ENCODE measurements at places on chromosomes 3 and 15.

GRCh38 chr3:49006408-49007067, 653 bp upstream of the WDR6 start:
- DNase-seq, result no peak

GRCh38 chr15:76566276-76566675, 229.7 kb downstream of the ISL2 start:
- DNase-seq, result no peak

DNA sequence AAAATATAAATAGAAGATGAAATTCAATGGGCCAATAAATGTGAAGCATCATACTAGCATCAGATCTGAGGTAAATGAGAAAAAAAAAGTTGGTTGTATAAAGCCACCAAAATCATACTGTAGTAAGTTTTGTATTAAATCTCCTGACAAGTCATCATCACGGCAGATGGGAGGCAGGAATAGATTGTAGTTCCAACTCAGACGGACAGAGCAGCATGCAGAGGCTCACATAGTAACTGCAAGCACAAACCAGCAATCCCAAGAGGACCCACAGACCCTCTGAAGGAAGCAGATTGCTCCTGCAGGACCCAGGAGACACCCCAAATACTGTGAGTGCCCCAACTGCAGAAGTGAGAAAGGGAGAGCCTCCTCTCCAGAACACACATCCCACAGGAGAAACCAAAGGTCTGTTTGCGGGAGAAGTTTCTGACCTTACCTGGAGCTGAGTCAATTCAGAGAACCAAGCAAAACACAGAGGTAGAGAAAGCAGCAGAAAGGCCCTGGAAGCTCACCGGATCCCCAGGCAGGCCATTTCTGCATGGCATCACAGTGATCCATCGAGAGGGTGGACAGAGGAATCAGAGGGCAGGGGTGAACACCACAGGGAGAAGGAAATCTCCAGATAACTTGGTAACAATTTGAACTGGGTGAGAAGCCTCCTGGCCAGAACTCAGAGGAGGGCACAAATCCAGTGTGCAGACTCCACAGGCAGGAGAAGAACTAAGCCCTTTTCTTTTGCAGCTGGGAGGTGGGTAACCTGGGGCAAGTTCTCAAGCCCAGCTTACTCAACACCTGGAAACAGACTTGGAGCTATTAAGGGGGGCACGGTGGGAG, 141.6 kb upstream of the ARHGEF26 start:
- no peak for DNase-seq

DNA sequence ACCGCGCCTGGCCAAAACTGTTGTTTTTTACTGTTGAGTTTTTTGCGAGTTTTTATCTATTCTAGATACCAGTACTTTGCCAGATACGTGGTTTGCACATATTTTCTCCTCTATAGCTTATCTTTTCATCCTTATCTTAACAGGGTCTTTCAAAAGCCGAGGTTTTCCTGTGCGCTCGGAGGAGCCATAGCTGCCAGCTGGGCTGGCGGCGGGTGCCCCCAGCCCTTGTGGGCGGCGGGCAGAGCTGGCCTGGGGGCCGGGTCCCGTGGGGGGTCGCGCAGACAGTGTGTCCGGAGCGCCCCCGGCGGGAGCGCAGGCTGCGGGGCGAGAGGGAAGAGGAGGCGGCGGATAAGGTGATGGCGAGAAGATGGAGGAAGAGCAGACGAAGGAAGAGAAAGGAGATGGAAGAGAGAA, 11.1 kb upstream of the EIF4A2 start:
- no peak for DNase-seq

DNA sequence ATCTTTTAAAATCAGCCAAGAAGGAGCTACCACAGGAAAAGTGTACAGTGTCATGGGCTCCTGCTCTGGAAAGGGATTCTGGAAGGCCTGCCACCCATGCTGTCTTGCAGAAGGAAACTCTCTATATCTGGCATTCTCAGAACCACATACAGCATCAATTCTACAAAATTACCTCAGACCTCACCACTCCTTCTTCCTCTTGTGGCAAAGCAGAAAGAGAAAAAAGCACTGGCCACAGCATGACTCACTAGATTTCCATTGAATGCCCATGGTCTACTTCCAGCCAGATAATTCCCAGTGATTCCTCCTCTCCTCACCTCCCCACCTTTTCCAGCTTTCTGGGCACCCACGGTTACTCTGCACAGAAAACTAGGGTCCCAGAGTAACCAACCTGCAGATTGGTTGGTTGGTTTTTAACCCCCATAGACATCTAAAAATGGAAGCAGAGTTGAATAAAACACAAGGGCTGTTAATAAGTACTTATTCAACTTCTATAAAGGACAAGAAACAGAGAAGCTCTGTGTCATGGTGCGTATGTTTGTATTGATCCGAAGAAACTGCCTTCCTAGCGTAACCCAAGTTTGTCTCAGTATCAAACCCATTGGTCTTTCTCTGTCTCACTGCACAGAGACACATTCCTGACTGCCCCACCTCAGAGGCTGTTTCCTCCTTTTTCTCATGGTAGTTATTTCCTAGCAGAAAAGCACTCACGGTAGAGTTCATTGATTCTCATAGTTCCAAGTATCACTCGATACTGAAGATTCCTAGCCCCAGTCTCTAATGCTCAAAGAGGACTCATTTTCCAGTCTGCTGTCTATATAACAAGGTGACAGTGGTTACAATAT, 67.7 kb downstream of the LDHAL6B start:
- no peak for DNase-seq

GRCh38 chr3:182508919-182509711, 284.2 kb upstream of the ATP11B start:
- DNase-seq, result no peak

GRCh38 chr3:5186089-5186857, 1.2 kb upstream of the EDEM1 start:
- no peak for DNase-seq

DNA sequence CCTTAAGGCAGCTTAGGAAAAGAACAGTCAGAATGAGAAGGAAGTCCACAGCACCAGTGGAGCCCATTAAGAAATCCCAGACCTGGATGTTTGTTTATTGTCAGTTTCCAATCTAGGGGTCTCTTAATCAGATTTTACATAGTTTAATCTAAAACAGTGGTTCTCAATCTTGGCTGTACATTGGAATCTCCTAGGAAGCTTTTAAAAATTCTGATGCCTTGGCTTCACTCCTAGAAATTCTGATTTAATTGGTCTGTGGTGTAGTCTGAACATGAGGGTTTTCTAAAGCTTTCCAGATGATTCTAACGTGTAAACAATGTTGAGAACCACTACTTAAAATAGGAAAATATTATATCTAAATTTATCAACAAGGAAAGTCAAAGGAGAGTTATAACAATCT, 56.6 kb upstream of the SPRED1 start:
- DNase-seq, result no peak

GRCh38 chr15:58374147-58374546, 57.6 kb upstream of the LIPC start:
- DNase-seq, result no peak

GRCh38 chr3:154943981-154944380, 136.1 kb upstream of the MME start:
- DNase-seq, result no peak

DNA sequence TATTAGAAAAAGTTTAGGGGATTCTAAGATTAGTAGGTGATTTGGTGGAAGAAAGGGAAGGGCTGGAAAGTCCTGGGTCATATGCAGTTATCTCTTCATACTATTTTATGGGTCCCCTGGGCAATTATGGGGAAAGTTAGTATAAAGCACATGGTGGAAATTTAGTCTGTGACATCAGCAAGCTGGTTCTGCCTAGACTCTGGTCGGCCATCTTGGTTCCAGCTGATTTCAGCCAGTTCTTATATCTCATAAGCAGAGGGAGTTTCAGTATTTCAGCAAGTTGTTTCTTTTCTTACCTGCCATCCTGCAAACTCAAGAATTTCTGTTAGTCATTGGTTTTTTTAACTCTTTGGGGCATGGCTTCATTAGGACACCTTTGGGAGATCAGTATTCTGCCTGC, 1.0 kb upstream of the LYZL4 start:
- DNase-seq, result no peak

DNA sequence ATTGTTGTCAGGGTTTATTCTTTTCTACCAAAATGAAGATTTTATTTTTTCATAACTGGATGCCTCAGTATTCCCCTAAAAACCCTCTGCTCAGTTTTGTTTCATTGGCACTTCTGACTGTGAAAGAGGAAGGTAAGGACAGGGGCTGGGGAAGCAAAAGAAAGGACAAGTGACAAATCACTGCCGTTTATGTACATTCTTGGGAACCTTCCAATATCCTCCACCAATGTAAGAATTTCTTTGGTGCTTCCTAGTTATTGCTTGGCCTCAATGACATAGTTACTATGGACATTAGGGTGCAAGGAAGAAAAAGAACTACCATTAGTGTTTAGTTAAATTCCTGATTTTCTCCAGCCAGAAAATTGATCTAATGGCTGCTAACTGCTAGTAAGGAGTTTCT, 131.0 kb upstream of the C15orf61 start:
- DNase-seq, result no peak

GRCh38 chr15:99995543-99995942, 262.3 kb upstream of the LYSMD4 start:
- no peak for DNase-seq

GRCh38 chr3:63497641-63498040, 154.8 kb upstream of the SNTN start:
- no peak for DNase-seq

- DNase-seq, result peak; percentile 53
Measured at GRCh38 chr3:144055604-144056003, 84.0 kb downstream of the DIPK2A start.

- no peak for DNase-seq
Measured at GRCh38 chr3:10420745-10421475, 84.5 kb downstream of the ATP2B2 start.

- DNase-seq, result no peak
Measured at GRCh38 chr3:143657391-143657790, 190.9 kb downstream of the SLC9A9 start.

GRCh38 chr15:92323525-92323924, 70.2 kb upstream of the ST8SIA2 start:
- no peak for DNase-seq

DNA sequence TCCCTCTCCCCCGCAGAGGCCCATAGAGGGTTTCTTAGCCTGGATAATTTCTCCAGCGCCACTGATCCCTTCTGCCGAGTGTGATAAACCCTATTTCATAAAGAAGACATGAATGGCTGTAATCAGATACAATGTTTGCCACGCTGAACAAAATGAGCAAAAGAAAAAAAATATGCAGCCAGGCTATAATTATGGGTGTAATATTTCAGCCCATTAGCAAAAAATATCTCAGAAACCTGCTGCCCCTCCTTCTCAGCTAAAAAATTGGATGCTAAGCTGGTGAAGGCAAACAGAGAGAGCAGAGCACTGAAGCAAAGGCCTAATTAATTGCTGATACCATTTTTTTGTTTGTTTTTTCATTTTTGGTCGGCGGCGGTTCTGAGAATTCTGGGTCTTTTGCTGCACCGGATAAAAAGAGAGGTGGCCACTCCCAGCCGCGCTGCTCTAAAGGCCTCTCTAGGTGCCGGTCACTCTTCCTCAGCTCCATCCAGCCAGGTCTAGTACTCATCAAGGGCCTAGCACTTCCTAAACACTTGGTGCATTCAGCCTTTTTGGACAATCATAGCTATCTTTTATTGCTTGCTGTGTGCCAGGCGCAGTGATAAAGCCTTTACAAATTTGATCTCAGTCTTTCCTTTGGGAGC, 128.7 kb upstream of the TLE3 start:
- no peak for DNase-seq

DNA sequence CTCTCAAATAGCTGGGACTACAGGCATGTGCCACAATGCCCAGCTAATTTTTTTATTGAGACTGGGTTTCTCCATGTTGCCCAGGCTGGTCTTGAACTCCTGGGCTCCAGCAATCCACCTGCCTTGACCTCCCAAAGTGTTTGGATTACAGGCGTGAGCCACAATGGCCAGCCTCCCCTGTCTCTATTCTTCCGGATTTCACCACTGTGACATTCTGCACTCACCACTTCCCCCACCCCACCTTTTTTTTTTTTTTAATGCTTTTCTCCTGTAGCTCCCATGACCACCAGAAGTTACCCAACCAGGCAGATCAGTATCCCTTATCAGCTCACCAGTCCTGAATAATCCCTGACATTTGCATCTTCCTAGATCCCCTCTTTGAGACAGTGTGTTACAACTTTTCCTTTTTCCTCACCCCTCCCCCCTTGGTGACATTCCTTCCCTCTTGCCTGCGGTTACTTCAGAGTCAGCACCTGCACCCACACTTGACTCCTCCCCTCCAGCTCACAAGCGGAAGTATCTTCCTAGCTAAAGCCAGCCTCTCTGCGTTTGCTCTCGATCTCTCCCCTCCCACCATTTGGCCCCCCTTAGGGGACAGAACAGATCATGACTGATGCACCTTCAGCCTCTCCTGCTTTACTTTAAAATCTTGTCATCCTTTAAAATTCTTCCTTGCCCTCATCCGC, 13.5 kb upstream of the ZNF592 start:
- DNase-seq, result no peak

- DNase-seq, result no peak
Measured at GRCh38 chr15:57600197-57600596, 8.5 kb downstream of the MYZAP start.

DNA sequence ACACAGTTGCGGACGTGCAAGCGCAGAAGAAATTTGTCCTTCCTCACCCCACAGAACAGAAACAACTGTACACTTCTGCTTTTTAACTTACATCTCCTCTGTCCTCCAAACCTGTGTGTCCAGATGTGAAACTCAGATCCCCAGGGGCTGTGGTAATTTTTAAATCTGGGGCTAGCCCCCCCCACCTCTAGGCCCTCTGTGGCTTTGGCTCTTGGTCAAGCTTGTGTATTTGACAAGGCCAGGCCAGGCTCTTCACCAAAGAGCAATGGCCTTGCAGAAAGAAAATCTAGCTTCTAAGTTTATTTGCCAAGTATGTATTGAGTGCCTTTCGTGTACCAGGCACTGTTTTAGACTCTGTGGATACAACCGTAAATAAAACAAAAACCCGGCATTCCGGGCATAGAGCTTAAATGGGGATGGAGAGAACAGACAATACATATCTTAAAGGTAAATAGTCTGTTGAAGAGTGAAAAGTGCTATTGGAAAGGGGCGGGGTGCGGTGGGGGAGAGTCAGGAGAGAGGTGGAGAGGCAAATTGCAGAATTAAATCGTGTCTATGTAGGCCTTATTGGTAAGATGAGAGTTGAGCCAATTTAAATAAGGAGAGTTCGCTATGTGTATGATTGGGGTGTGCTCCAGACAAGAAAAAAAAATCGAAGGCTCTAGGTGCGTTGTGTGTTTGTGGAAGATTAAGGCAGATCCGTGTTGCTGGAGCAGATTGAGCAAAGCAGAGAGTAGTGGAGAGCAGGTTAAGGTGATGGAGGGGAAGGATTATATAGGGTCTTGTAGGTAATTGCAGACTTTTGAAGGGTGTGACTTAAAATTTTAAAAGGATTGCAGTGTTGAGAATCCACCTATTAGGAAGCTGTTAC, 781 bp upstream of the DPH6 start:
- no peak for DNase-seq

GRCh38 chr3:142960322-142960850, 3.1 kb downstream of the PAQR9 start:
- no peak for DNase-seq

DNA sequence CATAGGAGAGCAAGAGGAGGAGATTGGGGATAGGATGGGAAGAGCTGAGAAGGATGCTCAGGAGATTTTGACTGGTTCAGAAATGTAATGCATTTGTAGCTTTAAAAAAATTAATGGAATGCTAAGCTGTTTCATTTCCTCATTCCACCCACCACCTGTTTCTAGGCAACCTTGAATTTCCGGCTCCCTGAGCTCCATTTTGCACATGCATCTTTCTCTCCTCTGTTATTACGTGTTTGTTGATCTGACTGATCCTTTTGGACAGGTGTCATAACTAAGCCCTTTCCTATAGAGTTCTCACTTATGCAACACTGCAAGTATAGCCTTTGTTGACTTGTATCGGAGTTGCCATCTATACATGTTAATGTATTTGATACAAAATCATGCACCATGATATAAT, 4.3 kb downstream of the TMPRSS7 start:
- no peak for DNase-seq
